ENCODE measurements at places on chromosomes 13 and 19.

GRCh38 chr13:111789011-111789410 lies 277.9 kb upstream of the SOX1 start:
- no peak for DNase-seq

DNA sequence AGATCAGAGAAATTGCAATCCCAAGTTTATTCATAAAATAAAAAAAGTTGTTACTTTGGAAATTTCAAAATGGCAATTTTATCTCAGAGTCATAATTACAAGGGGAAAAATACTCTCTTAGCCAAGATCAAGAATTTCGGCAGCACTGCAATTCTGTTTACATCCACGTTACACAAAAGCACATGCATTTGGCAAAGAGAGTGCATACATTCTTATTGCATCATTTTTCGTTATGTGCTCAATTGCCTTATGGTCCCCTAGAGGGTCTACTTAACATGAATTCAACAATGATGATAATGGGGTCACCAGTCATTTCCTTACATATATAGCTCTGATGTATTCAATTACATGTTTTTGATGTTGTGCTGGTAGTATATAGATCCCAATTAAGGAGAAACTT lies 498.0 kb downstream of the DIAPH3 start:
- DNase-seq, result no peak

DNA sequence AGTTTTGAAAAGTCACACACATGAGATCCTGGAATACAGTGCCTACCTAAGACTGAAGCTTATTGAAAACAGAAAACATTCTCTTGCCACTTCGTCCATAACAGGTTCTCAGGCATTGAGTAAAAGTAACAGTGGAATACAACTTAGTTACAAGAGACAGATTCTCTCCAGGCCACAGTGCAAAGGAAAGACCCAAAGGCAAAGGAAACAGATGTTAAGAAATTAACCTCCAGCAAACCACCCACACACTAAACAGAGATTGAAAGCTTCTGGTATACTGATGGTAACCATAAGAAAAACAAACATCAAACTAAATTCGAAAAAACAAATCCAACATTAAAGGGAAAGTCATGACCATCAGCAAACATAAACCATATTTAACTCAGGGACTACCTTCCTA lies 914.7 kb downstream of the SLITRK5 start:
- no peak for DNase-seq

DNA sequence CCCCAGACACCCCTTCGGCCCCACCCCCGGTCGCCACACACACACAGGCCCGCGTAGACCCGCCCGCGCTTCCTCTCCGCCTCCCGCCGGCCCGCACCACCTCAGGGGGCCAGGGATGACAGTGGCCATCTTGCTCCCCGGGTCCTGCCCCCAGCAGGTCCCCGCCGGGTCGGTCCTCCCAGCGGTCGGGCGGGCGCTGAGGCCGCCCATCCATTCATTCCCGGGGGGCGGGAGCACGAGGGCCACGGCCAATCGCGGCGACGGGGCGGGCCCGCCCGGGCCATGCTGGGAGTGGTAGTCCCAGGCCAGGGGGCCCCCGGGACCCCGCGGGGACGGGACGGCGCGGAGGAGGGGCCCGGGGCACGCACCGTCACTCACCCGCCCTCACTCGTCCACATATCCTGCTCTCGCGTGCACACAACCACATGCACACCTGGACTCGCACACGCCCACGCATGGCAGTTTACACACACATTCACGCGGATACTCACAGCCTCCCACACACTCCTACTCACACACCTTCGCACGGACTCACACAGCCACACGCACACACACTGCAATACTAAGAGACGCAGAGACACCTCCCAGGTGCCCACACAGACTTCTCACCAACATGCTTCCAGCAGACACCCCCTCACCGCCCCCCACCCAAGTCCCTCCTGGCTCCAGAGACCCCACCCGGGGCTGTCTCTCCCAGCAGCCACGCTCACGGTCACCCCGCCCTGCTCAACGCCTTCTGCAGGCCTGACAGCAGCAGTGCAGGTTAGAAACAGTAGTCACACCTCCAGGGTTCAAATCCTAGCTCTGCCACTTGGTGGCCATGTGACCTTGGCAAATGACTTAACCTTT lies at the start of gene DPF1:
DPF1 (minus strand) TSS at position 209 of the 849 bp plus-strand sequence; CDS start at position 129, 80 bp downstream.
- DNase-seq, result peak; percentile 52

GRCh38 chr19:36488846-36489117 lies 579 bp downstream of the ZNF566 start:
- DNase-seq, result peak; percentile 17

- DNase-seq, result no peak
These were observed 14.3 kb upstream of the FNDC3A start for GRCh38 chr13:48961379-48961778.

DNA sequence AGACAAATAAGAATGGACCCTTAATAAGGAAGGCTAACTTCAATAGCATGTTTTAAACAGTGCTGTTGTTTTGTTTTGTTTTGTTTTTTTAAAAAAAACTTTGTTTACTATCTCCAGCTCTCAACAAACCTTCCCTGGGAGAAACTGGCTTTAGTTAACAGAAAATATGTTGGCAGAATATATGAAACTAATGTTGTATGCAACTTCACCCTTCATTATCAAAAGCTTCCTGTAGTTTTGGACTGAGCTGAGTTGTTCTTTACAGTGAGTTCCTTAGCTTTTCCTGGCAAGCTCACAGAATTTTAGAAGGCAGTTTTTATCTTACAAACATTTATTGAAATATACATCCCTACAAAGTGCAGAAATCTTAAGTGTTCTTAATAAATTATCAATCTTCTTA lies 2480.7 kb upstream of the PCDH20 start:
- DNase-seq, result no peak

DNA sequence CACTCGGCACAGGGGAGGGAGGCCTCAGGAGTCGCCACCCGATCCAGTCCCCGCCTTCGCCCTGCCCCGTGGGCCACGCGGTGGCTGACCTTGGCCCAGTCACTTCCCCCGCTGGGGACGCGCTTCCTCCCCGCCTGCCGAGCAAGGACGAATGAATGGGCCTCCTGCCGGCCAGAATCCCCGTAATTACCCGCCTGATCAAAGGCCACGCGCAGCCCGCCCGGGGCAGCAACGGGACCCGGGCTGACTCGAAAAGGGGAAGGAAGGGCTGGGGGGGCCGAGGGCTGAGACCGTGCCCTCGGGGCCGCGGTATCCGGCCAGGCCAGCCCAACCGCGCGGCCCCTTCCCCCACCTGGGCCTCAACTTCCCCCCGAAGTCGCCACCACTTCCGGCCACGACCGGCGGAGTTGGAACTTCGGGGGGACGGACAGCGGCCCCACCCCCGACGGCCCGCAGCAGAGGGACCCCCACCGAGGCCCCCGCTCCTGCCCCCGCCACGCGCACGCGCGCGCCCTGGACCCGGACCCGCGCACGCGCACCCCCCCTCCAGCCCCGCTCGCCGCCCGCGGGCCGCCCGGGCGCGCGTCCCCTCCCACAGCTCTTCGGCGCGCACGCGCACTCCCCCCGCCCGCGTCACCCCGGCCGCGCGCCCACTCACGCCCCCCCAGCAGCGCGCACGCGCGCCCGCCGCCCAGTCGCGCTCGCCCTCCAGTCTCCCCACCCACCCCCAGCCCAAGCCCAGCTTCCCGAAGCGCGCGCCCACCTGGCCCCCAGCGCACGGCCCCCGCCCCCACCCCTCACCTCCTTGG lies 520 bp downstream of the ZNF787 start:
- DNase-seq, result peak; percentile 82

GRCh38 chr13:100707818-100708740 lies 33.5 kb upstream of the TMTC4 start:
- no peak for DNase-seq

Data from activated CD4-positive, alpha-beta T cell treated with anti-CD3 and anti-CD28 coated beads, Interleukin-2, Interleukin-4, amounts not matched to agents 100 ng/mL and 50 ng/mL, durations not matched to agents 16 hours and 8 hours (primary cell).